ENCODE measurements at places on chromosomes 6 and 20. TPM values are rescaled to one million over a fixed set of nuclear protein-coding genes. Genes with fewer than 3 reads are reported as not detected.

Gene MLIP
- not detected for total RNA-seq

Gene ASXL1
- 81.0 TPM for total RNA-seq

Gene TP53RK
- total RNA-seq, result 23.7 TPM

Gene SLC2A10
- 107 TPM for total RNA-seq

Gene WFDC6
- total RNA-seq, result not detected

Gene AIF1
- not detected for total RNA-seq

Gene CST4
- total RNA-seq, result not detected

Gene UBD
- not detected for total RNA-seq

Gene SNAP91
- total RNA-seq, result 0.49 TPM

Gene SRXN1
- total RNA-seq, result 57.0 TPM

Gene BCL2L1
- 77.1 TPM for total RNA-seq

Gene SIGLEC1
- total RNA-seq, result under 0.01 TPM

Gene ZFAND3
- 31.6 TPM for total RNA-seq

Gene ADGRG6
- total RNA-seq, result 0.36 TPM

Gene KCNK16
- total RNA-seq, result not detected

Gene HDGFL1
- not detected for total RNA-seq

Gene NOX3
- total RNA-seq, result not detected

Gene CASS4
- total RNA-seq, result 1.8 TPM

Gene KIAA1755
- total RNA-seq, result 0.32 TPM

Gene OR2H1
- not detected for total RNA-seq

Gene MATN4
- not detected for total RNA-seq

Gene BPIFA3
- total RNA-seq, result not detected

Gene ARMH2
- not detected for total RNA-seq

Gene KIF6
- 3.7 TPM for total RNA-seq

Gene PTCRA
- not detected for total RNA-seq

Gene MMP24OS
- total RNA-seq, result 32.7 TPM

Gene UBE2C
- total RNA-seq, result 4.5 TPM

Gene SDC4
- total RNA-seq, result 210 TPM

Gene EDN1
- 5.3 TPM for total RNA-seq

Gene FNDC11
- total RNA-seq, result 0.65 TPM

Gene MCCD1
- not detected for total RNA-seq

Gene SYNE1
- 320 TPM for total RNA-seq

Gene PPP1R10
- 26.8 TPM for total RNA-seq

Gene CALHM4
- not detected for total RNA-seq

Gene ACSS1
- total RNA-seq, result 11.7 TPM

Gene OSER1
- 50.3 TPM for total RNA-seq

Gene COL9A3
- 0.24 TPM for total RNA-seq

Gene SLC17A9
- total RNA-seq, result 13.0 TPM

Gene RBPJL
- total RNA-seq, result not detected

Gene SLC17A2
- total RNA-seq, result not detected

Gene PLN
- not detected for total RNA-seq

Gene GLP1R
- total RNA-seq, result not detected

Gene HS3ST5
- total RNA-seq, result not detected

Gene NKAIN2
- total RNA-seq, result not detected

Gene PI16
- 0.16 TPM for total RNA-seq

Gene TNFRSF6B
- total RNA-seq, result 8.0 TPM

Gene C6orf58
- total RNA-seq, result not detected

Gene SPDEF
- under 0.01 TPM for total RNA-seq

Gene LHFPL5
- not detected for total RNA-seq

Gene PSMF1
- 135 TPM for total RNA-seq

Gene ISM1
- 3.4 TPM for total RNA-seq

Gene CFAP206
- total RNA-seq, result not detected

Gene UBE3D
- 12.8 TPM for total RNA-seq

Gene FRK
- 1.9 TPM for total RNA-seq

Gene CYP21A2
- total RNA-seq, result not detected

Gene KCNG1
- total RNA-seq, result 3.2 TPM

Gene NRN1
- total RNA-seq, result 117 TPM

All from hair follicle dermal papilla cell (primary cell).